ENCODE measurements at places on chromosomes 2 and 18. TPM values are rescaled to one million over a fixed set of nuclear protein-coding genes. Genes with fewer than 3 reads are reported as not detected.

Gene NXPH2
- total RNA-seq, result 34.5 TPM

Gene SPOPL
- total RNA-seq, result 30.9 TPM

Gene PAPOLG
- 19.2 TPM for total RNA-seq

Gene TUBB8B
- total RNA-seq, result not detected

Gene UBR3
- 19.9 TPM for total RNA-seq

Gene ZFP36L2
- total RNA-seq, result 1.4 TPM

Measured in A172 (cell line).